ENCODE measurements at places on chromosomes 11 and 22. TPM values are rescaled to one million over a fixed set of nuclear protein-coding genes. Genes with fewer than 3 reads are reported as not detected.

GGTLC3 gene
- not detected for total RNA-seq

DNA sequence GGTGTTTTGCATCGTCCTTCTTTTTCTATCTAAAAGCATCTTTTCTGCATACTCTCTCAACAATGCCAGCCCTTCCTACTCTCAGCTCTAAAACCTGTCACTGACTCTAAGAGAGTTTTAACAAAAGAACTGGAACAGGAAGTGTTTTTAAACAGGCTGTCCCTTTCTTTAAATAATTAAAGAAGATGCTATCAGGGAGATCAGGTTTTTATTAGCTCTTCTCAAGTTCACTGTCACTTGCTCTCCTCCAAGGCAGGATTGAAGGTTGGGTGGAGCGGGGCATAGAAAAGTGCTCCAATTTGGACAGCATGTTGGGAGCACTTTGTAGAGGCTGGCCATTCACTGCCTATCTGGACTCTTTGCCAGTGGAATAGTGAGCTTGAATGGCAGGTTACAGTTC, 56.4 kb upstream of the BARX2 start:
- H3K36me3 ChIP-seq = no peaks in the 10 kb centered on the region
- no peak overlapping the region for H3K4me3 ChIP-seq
- H3K4me1 ChIP-seq = peaks cover 39% of the 10 kb centered on the region

DNA sequence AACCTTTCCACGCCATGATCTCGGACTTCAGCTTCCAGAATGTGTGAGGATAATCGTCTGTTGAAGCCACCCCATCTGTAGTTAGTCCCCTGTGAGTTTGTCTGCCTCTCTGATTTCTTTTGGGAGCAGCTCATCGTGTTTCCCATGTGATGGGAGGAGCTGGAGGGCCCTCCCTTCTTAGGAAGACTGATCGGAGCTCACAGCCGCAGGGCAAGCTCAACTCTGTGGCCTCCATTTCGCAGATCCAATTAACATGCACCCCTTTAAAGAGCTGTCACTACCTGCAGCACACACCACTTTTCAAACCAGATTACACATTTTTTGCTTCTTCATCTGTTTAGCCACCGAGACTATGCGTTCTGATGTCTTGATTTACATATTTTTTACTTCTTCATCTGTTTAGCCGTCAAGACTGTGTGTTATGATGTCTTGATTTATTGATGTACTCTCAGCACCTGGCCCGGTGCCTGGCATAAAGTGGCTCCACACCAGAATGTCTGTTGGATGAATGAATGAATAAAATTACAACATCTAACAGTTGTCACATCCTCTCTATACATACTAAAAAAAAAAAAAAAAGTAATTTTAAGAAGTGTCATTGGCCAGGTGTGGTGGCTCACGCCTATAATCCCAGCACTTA, 14.9 kb upstream of the PPFIA1 start:
- no peak overlapping the region for H3K4me3 ChIP-seq
- no peak overlapping the region for H3K27ac ChIP-seq
- H3K4me1 ChIP-seq = peaks cover 10% of the 10 kb centered on the region

DNA sequence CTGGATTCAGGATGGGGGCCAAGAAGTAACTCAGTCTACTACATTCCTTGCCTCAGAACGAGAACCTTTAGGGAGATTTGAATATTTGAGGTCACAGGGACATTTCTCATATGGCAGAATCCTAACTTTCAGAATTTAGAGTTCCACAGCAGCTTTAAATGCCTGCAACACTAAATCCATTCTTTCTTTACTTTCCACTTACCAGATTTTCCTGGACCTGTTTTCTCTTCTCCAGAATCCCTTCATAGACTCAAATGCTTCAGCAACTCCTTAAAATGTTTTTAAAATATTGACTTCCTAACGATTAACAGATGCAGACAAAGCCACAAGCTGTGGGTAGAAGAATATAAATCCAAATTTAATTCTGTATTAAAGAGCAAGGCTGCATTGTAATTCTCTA, 63.1 kb downstream of the PRSS23 start:
- H3K27me3 ChIP-seq = no peaks in the 10 kb centered on the region
- H3K4me1 ChIP-seq = no peaks in the 10 kb centered on the region
- no peak for DNase-seq
- H3K4me3 ChIP-seq = no peak overlapping the region
- H3K36me3 ChIP-seq = no peaks in the 10 kb centered on the region

DNA sequence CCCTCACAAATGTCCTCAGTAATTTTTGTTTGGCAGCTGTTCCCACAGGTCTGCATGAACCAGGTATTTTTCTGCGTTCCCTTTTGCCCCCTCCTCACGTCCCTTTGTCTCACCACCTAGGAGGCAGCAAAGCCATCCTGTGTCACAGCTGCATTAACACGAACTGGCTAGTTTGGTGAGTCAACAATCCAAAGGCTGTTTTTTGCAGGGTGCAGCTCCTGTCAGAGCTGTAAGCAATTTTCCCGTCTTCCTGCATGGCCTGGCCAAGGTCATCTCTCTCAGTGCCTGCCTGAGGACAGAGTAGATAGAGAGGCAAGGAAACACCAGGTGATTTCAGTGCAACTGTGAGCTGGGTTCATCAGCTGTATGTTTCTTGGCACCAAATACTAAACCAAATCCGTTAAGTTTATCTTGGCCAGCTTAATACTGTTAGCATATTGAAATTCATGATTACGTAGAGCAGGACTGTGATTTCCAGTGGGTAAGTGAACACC, 20.6 kb upstream of the VSIG10L2 start:
- H3K27me3 ChIP-seq = no peaks in the 10 kb centered on the region
- no peaks in the 10 kb centered on the region for H3K36me3 ChIP-seq
- DNase-seq = no peak
- peaks cover 31% of the 10 kb centered on the region for H3K4me1 ChIP-seq

Data from glutamatergic neuron (in vitro differentiated cells).